ENCODE measurements at places on chromosomes 6 and 20. TPM values are rescaled to one million over a fixed set of nuclear protein-coding genes. Genes with fewer than 3 reads are reported as not detected.

The PGC gene
- 0.38 TPM for total RNA-seq

The TMEM74B gene
- total RNA-seq = not detected

The TCF15 gene
- not detected for total RNA-seq

The EYA4 gene
- not detected for total RNA-seq

The CSTF1 gene
- 45.3 TPM for total RNA-seq

The MED20 gene
- total RNA-seq = 16.6 TPM

The NR2E1 gene
- not detected for total RNA-seq

The MYLK4 gene
- total RNA-seq = 0.08 TPM

The OR2H2 gene
- total RNA-seq = not detected

The PLCB4 gene
- total RNA-seq = 0.05 TPM

The NDUFAF4 gene
- total RNA-seq = 110 TPM

The RAET1E gene
- total RNA-seq = not detected

The SLC35B3 gene
- total RNA-seq = 7.7 TPM

The DSP gene
- total RNA-seq = 0.29 TPM

The CCN5 gene
- not detected for total RNA-seq
